ENCODE measurements at places on chromosomes 5 and 9. TPM values are rescaled to one million over a fixed set of nuclear protein-coding genes. Genes with fewer than 3 reads are reported as not detected.

The SFXN1 gene
- 101 TPM for total RNA-seq

The GFI1B gene
- not detected for total RNA-seq

The PCDHGA4 gene
- total RNA-seq, result 2.0 TPM

The ADAMTS16 gene
- 3.7 TPM for total RNA-seq

The ZNF454 gene
- 1.4 TPM for total RNA-seq

The RPL35 gene
- total RNA-seq, result 4,354 TPM

The PCDHGA1 gene
- 2.5 TPM for total RNA-seq

Measured in A375 (cell line).